ENCODE measurements at places on chromosomes 11 and 22.
A peak's percentile ranks its signal among the peaks of the same experiment; 100 is the strongest.

- no peaks in the 10 kb centered on the region for H3K36me3 ChIP-seq
- H3K4me1 ChIP-seq, result no peaks in the 10 kb centered on the region
- H3K4me3 ChIP-seq, result no peak overlapping the region
- H3K27ac ChIP-seq, result no peak overlapping the region
- DNase-seq, result no peak
- no peaks in the 10 kb centered on the region for H3K27me3 ChIP-seq
These were observed 2.1 kb downstream of the HBD start for GRCh38 chr11:5232176-5232575.

DNA sequence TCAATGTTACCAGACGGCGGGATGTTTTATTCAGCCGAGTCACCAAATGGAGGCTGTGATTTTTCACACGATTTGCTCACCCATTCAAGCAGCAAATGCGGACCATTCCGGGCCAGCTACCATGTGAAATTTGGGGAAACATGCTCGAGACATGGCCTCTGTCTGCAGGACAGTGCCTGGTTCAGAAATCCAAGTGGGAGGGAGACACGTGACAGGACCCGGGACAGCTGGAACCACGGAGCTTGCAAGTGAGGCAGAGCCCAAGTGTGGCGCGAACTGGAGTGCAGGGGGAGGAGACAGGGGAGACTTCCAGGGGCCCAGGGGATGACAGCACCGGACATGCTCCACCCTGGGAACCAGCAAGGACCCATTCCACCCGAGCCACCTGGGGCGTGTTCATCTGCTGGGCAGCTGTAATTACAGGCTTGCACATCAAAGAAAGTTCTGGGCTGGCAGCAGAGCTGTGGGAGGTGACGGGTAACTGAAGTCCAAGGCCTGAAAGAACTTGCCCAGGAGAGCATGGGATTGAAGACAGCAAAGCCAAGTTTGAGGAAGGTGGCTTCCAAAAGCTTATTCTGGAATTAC is 16.5 kb downstream of the CERK start:
- no peaks in the 10 kb centered on the region for H3K36me3 ChIP-seq
- no peak overlapping the region for H3K27ac ChIP-seq
- H3K4me3 ChIP-seq, result no peak overlapping the region
- no peaks in the 10 kb centered on the region for H3K4me1 ChIP-seq

- DNase-seq, result peak; percentile 72
- H3K4me3 ChIP-seq, result no peak overlapping the region
- no peak overlapping the region for H3K27ac ChIP-seq
- H3K4me1 ChIP-seq, result no peaks in the 10 kb centered on the region
- H3K36me3 ChIP-seq, result no peaks in the 10 kb centered on the region
These were observed 32.2 kb downstream of the ART5 start for GRCh38 chr11:3609416-3610265.

DNA sequence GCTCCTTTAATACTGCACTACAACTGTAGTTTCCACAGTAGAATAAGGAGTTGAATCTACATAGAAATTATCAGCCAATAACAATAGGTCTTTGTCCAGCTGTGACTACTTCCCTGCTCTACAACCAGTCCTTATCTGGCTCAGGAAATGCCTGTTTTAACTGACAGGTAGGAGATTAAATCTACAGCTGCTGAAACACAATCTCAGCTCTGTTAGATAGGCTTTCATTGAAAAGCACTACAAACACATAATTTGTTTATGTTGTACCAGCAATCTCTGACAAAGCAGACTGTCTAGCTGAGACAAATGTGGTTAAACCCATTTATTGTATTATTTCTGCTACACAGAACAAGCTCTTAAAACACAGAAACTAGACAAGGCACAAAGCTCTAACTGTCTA is 230.0 kb downstream of the SOX6 start:
- no peaks in the 10 kb centered on the region for H3K36me3 ChIP-seq
- DNase-seq, result no peak
- no peaks in the 10 kb centered on the region for H3K27me3 ChIP-seq
- no peak overlapping the region for H3K27ac ChIP-seq

GRCh38 chr11:114079511-114080065 is 20.1 kb downstream of the ZBTB16 start:
- H3K4me3 ChIP-seq, result no peak overlapping the region
- DNase-seq, result no peak
- H3K4me1 ChIP-seq, result no peaks in the 10 kb centered on the region
- H3K27ac ChIP-seq, result no peak overlapping the region
- H3K36me3 ChIP-seq, result no peaks in the 10 kb centered on the region
- H3K27me3 ChIP-seq, result peaks cover 17% of the 10 kb centered on the region

- DNase-seq, result no peak
- H3K4me1 ChIP-seq, result no peaks in the 10 kb centered on the region
- no peak overlapping the region for H3K4me3 ChIP-seq
- H3K27me3 ChIP-seq, result no peaks in the 10 kb centered on the region
- no peaks in the 10 kb centered on the region for H3K36me3 ChIP-seq
- H3K27ac ChIP-seq, result no peak overlapping the region
These were observed 77.4 kb upstream of the CSNK2A3 start for GRCh38 chr11:11430431-11430830.

GRCh38 chr11:117075186-117075585 is 23.0 kb downstream of the SIK3 start:
- H3K27ac ChIP-seq, result no peak overlapping the region
- no peaks in the 10 kb centered on the region for H3K36me3 ChIP-seq
- H3K4me3 ChIP-seq, result no peak overlapping the region
- H3K4me1 ChIP-seq, result peaks cover 45% of the 10 kb centered on the region
- DNase-seq, result no peak

DNA sequence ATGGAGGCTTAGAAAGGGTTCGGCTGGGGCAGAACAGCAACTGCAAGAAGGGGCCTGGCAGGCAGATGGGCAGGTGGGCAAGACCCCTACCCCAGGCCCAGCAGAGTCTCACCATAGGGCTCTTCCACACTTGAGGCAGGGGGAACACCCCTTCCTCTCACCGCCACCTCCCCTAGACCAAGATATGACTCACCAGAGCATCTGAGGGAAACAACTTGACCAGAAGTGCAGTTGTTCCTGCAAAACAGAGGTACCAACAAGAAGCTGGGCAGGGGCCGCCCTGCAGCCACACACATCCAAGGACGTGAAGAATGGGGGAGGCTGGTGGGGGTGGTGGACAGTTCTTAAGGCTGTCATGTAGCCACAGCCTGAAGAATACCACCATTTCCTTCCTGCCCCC is 10.9 kb downstream of the TMPRSS5 start:
- no peak overlapping the region for H3K27ac ChIP-seq
- H3K27me3 ChIP-seq, result no peaks in the 10 kb centered on the region
- no peaks in the 10 kb centered on the region for H3K4me1 ChIP-seq
- no peaks in the 10 kb centered on the region for H3K36me3 ChIP-seq
- DNase-seq, result no peak

Measured in Panc1 (cell line).